ENCODE measurements at places on chromosomes 3 and 15.

- no peak for DNase-seq
These were observed 18.3 kb downstream of the TGM4 start for GRCh38 chr3:44892689-44893088.

- DNase-seq = no peak
These were observed 121.9 kb upstream of the ARHGEF3 start for GRCh38 chr3:56923526-56924224.

- no peak for DNase-seq
These were observed 179.1 kb upstream of the SMAD3 start for GRCh38 chr15:66886241-66886675.

- no peak for DNase-seq
These were observed 502.6 kb upstream of the CBLB start for GRCh38 chr3:106371221-106371970.

- DNase-seq = no peak
These were observed 183.3 kb downstream of the NR1D2 start for GRCh38 chr3:24128199-24129005.

DNA sequence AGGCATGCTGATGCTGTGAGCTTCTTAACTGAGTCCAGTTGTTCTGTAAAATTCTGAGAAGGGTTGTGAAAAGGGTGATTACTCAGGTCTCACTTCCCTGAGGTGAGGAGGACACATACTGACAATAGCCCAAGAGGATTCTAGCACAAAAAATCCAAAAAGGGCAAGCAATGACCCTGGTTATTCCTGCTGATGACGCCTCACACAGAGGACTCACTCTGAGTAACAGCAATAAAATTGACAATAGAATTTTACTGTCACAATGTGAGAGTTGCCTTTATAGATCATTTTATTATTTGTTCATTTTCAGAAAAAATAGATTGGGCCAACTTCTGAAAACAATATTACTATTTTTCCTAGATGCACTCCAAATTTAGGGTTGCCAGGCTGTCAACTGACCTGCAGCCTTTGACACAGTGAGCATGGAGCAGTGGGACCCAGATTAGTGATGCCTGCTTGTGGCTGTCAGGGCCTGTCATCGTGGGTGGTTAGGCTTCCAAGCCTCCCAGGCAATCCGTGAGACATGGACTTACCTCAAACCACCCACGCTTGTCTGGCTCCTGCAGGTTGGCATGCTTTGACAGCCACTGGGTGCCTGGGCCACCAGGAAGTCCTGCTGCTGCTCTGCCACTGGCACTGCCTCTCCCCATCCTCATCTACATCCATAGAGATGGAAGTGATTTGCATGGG is 396.0 kb upstream of the THBS1 start:
- DNase-seq = no peak
